ENCODE measurements at places on chromosomes 1 and 21.

- no peak for DNase-seq
These were observed 11.1 kb upstream of the PAXBP1 start for GRCh38 chr21:32782698-32783097.

GRCh38 chr1:209625791-209626285 is 26.4 kb downstream of the LAMB3 start:
- no peak for DNase-seq

GRCh38 chr21:41883582-41883981 is 4.4 kb upstream of the PRDM15 start:
- no peak for DNase-seq

- no peak for DNase-seq
These were observed 76.0 kb downstream of the DTL start for GRCh38 chr1:212111536-212111935.

GRCh38 chr1:188023206-188023605 is 1194.5 kb downstream of the PLA2G4A start:
- no peak for DNase-seq

Data from HCT116 (cell line).